ENCODE measurements at places on chromosomes 2 and 18. TPM values are rescaled to one million over a fixed set of nuclear protein-coding genes. Genes with fewer than 3 reads are reported as not detected.

The CSRNP3 gene
- 4.0 TPM for total RNA-seq

The COA5 gene
- 33.3 TPM for total RNA-seq

The ASB18 gene
- 11.3 TPM for total RNA-seq

The IL36B gene
- total RNA-seq, result not detected

The EGR4 gene
- total RNA-seq, result not detected

The GALNT5 gene
- total RNA-seq, result 0.19 TPM

The GREB1L gene
- 12.3 TPM for total RNA-seq

The CXCR4 gene
- total RNA-seq, result 3.2 TPM

The SETBP1 gene
- 10.3 TPM for total RNA-seq

DNA sequence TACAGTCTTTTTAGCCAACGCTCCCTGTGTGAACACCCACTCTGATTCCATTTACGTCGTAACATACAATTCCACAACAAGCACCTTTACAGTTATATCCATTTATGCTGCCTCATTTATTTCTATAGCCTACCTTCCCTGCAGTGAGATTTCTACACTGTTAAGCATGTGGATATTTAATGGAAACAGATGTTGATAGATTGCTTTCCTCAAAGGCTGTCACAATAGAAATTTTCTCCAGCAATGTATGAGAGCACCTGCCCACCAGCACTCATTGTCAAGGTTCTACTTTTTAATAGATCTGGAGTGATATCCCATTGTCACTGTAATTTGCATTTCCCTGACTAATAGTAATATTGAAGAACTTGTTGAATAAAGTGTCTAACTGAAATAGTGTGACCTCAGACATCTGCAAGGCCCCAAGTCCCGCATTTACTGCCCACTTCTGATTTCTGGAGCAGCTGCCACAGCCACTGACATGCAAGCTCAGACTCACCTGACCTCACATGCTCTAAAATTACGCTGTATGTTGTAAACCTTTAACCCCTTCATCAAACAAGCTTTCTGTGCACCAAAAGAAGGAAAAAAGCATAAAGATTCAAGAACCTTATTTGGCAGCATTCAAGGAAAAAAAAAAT, 295.1 kb downstream of the CNTNAP5 start:
- DNase-seq, result no peak

- no peak for DNase-seq
These were observed 1074.9 kb downstream of the TDRD15 start for GRCh38 chr2:22198381-22199283.

- no peak for DNase-seq
These were observed 151.1 kb upstream of the RIOK3 start for GRCh38 chr18:23301972-23302371.

DNA sequence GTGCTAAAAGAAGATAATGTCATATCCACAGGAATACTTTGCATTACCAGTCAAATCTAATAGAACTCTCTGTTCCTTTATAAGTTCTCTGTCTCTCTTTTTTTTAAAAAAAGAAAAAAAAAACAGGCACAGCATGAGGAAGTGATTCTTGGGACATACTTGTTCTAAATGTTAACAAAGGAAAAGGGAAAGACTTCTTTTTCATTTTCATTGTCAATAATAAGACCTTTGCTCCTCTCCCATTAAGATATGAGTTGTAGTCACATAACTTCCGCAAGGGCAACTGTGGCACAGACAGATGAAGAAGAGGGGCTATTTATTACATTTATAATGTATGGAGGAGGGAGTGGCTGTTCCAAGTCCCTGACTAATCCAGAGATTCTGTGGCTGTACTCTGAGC, 4.7 kb downstream of the CD302 start:
- DNase-seq, result no peak

GRCh38 chr2:113073325-113073834, 5.6 kb downstream of the IL1F10 start:
- no peak for DNase-seq

- DNase-seq, result no peak
These were observed 39.7 kb downstream of the PID1 start for GRCh38 chr2:229231328-229231868.

DNA sequence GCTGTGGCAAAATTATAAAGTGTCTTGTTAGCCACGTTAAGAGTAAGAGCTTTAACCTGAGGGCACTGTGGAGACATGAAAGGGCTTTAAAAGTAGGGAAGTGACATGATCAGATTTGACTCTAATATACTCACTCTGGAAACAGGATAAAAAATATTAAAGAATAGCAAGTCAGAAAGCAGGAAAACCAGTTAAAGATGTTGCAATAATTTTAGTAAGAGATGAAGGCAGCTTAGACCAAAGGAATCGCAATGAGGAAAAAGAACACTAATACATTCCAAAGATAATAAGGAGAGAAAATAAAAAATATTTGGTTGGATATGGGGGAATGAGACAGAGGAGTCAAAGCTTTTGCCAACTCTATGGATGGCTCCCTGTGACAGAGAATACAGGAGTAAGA, 183.8 kb downstream of the DYM start:
- DNase-seq, result no peak
